Right ventricle myocardium superior (tissue), 1 donor: ENCODE measurements at places on chromosomes 6 and 20. TPM values are rescaled to one million over a fixed set of nuclear protein-coding genes. Genes with fewer than 3 reads are reported as not detected.

The MMS22L gene
- 1.9 TPM for total RNA-seq

DNA sequence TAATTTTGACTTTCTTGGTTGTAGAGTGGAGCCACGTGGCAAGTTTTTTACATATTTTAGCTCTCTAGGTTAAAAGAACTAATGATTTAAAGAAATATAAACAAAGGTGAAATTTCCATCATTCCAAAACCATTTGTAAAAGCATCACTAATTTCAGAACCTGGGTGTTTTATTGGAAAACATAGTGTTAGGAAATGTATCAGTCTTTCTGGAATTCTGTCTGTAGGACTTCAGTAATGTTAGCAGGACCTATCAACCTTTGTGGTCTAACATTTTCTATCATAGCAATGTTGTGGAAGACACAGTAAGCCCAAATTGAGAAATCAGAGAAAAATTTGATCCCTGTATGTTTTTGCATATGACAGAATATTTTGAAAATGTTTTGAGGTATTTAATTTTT is 28.3 kb downstream of the L3MBTL3 start:
- no peak for DNase-seq

DNA sequence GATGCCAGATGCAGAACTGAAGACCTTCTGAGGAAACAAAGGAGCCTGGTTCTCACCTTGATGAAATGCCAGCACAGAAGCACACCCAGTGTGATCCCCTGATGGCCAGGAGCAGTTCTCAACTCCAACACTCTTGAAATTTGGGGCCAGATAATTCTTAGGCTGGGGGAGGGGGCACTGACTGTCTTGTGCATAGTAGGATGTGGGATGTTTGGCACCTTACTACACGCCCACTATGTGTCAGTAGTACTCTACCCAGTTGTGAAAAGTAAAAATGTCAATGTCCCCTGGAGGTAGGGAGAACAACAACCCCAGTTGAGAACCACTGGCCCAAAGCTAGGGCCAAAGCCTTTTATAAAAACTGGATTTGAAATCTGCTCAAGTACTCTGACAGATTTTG is 398.3 kb upstream of the ARID1B start:
- DNase-seq, result no peak

DNA sequence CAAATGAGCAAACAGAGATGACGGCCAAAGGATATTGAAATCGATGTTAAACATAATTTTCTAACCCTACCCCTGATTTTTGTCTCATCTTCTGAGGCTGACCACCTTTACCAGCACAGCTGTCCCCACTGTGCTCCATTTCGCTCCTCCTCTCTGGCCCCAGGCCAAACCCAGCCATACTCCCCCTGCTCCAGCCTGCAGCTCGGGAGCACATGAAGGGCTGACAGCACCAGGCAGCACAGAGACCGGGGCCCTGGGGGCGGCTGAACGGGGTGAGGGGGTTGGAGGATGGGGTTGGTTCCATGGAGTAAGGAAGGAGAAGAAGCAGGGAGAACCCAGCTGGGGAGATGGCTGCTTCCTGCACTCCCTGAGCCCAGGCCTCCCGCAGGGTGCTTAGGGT is 3.2 kb upstream of the NCR2 start:
- no peak for DNase-seq

DNA sequence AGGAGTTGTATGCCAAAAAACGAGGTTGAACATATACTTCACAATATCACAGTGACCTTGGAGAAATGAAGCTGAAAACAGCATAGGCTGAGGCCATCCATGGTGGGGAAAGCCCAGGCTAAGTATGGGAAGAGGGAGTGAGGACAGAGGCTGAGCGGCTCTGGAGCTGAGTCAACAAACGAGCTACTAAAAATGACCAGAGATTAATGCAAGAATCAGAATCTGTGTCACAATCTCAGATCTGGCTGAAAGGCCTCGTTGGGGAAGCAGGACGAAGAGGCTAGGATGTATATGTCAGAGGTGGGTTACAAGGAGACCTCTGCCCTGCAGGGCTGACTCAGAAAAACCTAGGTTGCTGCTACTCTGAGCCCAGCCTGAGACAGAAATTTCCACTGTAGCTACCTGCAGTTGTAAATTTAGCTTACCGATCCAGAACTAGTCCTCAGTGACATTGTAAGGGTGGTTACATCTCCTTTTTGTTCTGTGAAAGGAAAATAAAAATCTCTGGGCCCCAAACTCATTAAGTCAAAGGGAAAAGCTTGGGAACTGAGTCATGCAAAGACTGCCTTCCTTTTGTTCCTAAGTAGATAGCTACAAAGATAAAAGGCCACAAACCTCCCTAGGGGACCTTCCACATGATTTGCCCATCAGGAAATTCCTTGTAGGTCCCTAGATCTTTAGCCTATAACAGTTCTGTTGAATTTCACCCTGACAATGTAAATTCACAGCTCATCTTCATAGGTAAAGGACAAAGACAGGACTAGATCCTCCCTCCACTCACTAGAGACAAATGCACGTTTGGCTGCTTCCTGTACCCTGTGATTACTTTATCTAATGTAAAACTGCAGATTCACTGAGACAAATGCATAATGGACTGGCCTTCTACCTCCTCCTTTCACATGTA is 8.5 kb upstream of the TUBB2A start:
- no peak for DNase-seq

DNA sequence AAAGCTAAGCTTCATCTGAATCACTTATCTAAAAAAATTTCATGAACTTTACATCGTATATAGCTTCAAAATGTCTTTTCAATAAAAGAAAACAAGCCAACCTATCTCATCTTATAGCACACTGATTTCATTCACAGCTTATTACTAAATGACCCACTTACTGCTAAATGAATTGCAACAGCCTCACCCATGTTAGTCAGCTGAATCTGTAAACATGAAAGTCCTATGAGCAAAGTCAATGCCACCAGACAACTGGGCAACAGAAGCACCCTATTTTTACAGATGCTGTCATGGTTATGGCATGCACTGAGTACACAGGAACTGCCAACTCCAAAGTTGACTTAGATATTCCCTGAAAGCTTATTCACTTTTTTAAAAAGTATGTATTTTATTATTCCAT is 41.2 kb upstream of the DST start:
- DNase-seq, result no peak

DNA sequence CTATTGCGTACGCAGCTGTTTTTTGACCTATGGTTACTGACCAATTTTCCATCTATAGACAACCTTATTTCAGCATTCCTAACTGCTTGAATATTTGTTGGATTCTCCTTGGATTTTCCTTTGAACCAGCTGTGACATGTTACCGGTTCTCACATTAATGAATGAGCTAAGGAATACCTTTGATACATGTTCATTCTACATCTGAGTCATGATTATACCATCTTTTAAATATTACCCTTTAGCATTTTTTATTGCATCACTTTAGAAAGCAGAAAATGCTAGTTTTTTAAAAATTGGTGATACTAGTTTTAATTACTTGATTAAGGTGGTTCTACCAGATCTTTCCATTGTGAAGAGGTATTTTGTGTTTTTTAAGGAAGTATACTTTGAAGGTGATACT is 1.9 kb upstream of the IGF2R start:
- DNase-seq, result no peak

- no peak for DNase-seq
These were observed 62.6 kb upstream of the THEMIS start for GRCh38 chr6:127963495-127963894.

DNA sequence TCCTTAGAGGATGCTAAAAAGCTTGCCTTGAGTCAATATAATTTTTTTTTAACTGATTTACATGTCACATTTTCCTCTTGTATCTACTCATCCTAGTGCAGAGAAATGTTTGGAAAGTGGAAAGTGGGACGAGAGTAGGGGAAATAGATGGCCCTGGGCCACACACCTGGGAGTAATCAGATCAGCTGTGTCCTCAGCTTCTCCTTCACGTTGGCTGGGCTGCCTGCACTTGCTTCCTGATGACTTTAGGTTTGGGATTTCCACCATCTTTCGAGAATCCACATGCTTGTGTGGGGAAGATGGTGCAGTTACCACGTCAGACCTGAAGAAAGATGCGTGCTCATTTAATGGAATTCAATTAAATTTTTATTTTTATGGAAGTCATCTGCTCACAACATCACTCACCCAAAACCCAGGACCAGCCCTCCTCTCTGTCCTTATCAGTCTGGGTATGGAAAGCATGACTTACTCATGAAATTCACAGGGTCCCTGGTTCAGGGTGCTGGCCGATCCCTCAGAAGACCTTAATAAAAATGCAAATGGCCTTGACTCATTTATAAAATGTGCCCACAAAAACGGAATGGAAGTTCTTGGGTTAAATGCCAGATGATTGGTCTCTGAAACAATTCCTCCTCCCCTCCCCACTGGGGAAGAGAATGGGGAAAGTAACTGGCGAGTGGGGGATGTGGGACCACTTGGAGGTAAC is 74.5 kb upstream of the TIAM2 start:
- no peak for DNase-seq

DNA sequence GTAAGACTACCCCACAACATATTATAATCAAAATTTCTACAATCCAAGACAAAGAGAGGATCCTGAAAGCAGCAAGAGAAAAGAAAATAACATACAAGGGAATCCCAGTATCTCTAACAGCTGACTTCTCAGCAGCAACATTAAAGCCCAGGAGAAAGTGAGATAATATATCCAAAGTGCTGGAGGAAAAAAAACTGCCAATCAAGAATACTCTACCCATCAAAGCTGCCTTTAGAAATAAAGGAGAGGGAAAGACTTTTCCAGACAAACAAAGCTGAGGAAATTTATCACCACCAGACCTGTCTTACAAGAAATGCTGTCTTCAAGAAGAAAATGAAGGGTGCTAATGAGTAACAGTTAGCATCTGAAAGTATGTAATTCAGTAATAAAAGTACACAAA is 43.3 kb upstream of the IRAK1BP1 start:
- DNase-seq, result no peak

DNA sequence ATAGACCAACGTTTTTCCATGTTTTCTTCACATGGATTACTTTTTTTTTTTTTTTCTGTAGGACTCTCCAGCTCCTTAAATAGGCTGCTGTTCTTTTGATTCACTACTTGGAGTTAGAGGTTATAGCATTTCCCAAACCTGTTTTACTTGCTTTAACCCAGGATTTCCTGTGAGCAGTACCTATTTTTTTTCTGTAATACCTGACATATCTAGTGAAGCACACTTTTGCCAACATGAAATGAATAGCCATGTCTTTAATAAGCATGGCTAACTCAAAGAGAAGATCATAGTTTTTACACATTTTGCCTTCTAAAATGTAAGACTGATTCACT is 137.0 kb downstream of the FOXA2 start:
- DNase-seq, result no peak

DNA sequence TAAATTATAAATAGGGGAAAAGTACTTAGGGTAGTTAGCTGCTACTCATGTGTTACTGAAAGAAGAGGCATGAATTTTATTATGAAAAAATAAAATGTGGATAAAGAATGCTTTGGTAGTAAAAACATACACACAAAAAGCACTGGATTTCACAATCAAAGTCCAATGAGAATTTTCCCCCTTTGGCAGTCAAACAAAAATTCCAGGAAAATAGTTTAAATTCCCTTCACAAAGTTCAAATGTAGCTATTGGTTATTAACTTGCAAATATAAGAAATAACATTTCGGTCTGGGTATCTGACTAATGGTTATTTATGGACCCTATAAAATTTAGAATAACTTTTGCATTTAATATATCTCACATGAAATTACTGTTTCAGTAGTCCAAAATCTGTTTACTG is 210.4 kb downstream of the FOXC1 start:
- no peak for DNase-seq

GRCh38 chr6:167892835-167893815 is 66.4 kb downstream of the AFDN start:
- DNase-seq, result no peak

GRCh38 chr6:81694207-81694606 is 58.3 kb downstream of the TENT5A start:
- no peak for DNase-seq

The RIPOR2 gene
- 3.1 TPM for total RNA-seq

GRCh38 chr20:63061051-63061770 is 54.4 kb upstream of the BHLHE23 start:
- DNase-seq, result peak; percentile 21

GRCh38 chr6:80962382-80962781 is 790.1 kb downstream of the TENT5A start:
- DNase-seq, result no peak

DNA sequence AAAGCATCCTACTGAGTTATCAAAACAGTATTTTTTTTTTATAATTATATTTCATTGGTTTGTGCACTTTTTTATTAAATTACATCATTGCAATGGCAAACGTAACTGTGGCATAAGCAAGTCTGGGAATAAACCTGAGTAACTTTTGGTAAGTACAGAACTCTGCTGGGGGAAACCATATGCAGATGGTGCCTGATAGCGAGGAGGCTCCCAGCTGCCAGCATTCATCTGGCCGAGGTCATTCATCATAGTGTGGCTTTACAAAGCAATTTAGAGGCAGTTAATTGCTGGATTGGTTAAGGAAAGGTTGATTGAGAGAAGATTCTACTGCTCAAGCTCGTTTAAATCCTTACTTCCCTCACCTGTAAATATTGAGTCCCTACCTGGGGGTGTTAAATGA is 52.6 kb downstream of the HECA start:
- no peak for DNase-seq

DNA sequence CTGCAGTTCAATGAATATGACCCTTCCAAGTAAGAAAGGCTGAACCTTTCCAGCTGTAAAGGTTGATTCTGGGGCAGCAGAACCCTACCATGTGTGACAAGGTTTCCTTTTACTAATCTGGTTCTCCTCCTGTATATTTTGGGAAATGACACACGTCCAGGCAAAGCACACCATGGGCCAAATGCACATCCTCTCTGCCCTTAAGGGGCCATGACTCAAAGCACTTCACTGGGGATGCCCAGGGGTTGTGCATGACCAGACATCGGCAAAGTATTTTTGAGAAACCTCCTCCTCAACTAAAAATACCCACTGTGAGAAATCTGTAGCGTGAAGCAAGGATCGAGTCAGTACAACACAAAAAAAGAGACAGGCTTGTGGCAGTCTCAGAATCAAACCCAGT is 174.7 kb downstream of the BACH2 start:
- DNase-seq, result no peak

GRCh38 chr6:136886091-136886490 is 36.0 kb upstream of the SLC35D3 start:
- no peak for DNase-seq

DNA sequence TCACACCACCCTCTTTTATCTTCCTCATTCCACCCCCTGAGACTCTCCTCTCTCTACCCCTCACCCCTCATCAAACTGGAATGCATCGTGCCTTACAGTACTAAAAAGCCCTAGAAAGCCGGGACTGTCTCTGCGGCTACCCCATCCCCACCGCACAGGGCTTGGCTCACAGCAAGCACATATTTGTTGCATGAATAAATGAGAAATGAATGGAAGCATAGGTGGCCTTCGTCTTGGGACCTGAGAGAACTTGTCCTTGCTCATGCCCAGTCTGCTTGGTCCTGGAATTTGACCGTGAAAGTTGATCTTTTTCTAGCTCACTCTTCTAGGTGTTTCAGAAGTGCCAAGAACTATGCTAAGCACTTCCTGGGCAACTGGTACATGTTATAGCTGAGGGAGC is 53.3 kb downstream of the APCDD1L start:
- DNase-seq, result no peak

DNA sequence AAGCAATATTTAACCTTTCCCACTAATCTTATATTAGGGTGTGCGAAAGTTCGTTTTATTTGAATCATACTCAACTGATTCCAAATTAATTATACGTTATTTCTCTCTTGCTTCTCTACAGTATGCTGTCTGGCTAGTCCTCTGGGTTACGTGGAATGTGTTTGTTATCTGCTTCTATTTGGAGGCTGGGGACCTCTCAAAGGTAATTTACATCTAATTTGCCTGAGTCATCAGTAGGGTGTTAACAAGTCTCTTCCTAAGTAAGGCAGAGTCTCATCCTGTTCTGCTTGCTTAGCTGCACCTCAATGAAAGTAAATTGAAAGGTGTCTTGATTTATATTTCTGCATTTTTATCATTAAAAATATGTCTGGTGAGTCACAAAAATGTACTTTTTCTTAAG is 551.5 kb downstream of the NKAIN2 start:
- DNase-seq, result no peak
